ENCODE measurements at places on chromosomes 2 and 18. TPM values are rescaled to one million over a fixed set of nuclear protein-coding genes. Genes with fewer than 3 reads are reported as not detected.

The DPP10 gene
- total RNA-seq, result 6.0 TPM

The TTL gene
- 42.4 TPM for total RNA-seq

GRCh38 chr2:40049781-40050180, 270.7 kb upstream of the THUMPD2 start:
- H3K27me3 ChIP-seq, result no peaks in the 10 kb centered on the region
- H3K4me3 ChIP-seq, result no peak overlapping the region
- H3K4me1 ChIP-seq, result no peaks in the 10 kb centered on the region
- no peak overlapping the region for H3K27ac ChIP-seq

The TSPYL6 gene
- not detected for total RNA-seq

DNA sequence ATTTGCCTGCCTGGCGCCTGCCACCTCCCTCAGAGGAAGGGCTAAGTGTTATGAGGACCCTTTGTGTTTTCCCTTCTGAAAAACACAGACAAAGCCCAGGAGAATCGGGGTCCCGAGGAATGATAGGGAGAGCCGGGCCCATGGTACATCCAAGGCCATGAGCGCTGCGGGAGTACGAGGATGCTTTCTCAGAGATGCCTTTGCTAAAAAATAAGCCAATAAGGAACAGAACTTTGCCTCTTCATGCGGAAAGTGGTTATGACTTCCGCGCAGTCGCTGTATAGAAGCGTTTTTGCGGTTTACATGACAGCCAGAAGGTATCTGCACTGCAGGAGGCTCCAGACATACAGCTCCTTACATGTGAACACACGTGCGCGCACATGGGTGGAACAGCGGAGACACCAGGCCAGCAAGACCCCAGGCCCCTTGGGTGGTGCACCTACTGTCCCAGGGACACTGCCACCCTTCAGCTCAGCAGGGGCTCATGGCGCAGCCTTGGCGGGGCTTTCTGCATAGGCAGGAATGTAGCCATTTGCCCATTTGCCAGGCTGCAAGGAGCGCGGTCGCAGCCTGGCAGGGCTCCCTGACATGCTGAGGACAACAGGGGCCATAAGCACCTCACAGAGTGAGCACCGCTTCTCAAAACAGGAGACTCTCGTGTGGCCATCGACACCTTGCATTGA, 252.4 kb upstream of the SALL3 start:
- peaks cover 32% of the 10 kb centered on the region for H3K4me1 ChIP-seq
- no peak overlapping the region for H3K27ac ChIP-seq
- 0 out of 2 replicates have a peak, but pooled peaks cover 6% of the 10 kb centered on the region for H3K36me3 ChIP-seq
- H3K4me3 ChIP-seq, result no peak overlapping the region
- peaks cover 5% of the 10 kb centered on the region for H3K27me3 ChIP-seq

GRCh38 chr2:129559101-129559500, 420.4 kb upstream of the RAB6C start:
- H3K27me3 ChIP-seq, result no peaks in the 10 kb centered on the region
- peaks cover 16% of the 10 kb centered on the region for H3K4me1 ChIP-seq
- no peaks in the 10 kb centered on the region for H3K36me3 ChIP-seq
- H3K27ac ChIP-seq, result no peak overlapping the region
- no peak for DNase-seq
